ENCODE measurements at places on chromosomes 11 and 22.

GRCh38 chr22:49826603-49827270 lies 936 bp downstream of the BRD1 start:
- DNase-seq: no peak

GRCh38 chr11:29432719-29433325 lies 584.0 kb downstream of the KCNA4 start:
- DNase-seq: no peak

DNA sequence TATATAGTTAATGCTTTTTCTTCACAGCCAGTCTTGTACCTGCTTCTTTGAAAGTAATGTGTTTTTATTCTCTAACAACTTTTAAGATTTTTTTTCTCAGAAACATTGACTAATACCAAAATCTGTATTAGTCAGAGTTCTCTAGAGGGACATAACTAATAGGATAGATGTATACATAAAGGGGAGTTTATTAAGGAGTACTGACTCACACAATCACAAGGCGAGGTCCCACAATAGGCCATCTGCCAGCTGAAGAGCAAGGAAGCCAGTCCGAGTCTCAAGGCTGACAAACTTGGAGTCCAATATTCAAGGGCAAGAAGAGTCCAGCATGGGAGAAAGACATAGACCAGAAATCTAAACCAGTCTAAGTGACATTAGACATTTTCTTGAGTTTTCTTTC lies 140.0 kb downstream of the RAB38 start:
- no peak for DNase-seq

- DNase-seq: no peak
Observed at GRCh38 chr22:37298748-37299495, 16.6 kb downstream of the CYTH4 start.

DNA sequence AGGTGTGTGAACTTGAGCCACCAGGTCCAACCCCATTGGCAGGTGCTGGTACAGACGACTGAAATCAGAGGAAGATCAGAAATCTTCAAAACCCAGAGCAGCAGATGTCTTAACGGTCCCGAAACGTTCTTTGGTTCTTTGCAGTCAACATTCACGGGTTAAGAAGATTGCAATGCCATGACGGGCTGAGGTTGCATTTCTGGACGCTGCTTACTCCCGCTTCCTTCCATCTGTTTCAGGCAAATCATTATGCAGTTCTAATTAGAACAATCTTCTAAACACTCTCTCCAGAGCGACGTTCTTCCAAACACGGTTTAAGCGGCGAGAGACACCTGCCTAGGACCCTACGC lies 492 bp upstream of the LUZP2 start:
- DNase-seq: no peak

GRCh38 chr11:116379185-116379828 lies 393.5 kb downstream of the BUD13 start:
- peak; percentile 1 for DNase-seq
